ENCODE measurements at places on chromosomes 16 and 17. TPM values are rescaled to one million over a fixed set of nuclear protein-coding genes. Genes with fewer than 3 reads are reported as not detected.

DNA sequence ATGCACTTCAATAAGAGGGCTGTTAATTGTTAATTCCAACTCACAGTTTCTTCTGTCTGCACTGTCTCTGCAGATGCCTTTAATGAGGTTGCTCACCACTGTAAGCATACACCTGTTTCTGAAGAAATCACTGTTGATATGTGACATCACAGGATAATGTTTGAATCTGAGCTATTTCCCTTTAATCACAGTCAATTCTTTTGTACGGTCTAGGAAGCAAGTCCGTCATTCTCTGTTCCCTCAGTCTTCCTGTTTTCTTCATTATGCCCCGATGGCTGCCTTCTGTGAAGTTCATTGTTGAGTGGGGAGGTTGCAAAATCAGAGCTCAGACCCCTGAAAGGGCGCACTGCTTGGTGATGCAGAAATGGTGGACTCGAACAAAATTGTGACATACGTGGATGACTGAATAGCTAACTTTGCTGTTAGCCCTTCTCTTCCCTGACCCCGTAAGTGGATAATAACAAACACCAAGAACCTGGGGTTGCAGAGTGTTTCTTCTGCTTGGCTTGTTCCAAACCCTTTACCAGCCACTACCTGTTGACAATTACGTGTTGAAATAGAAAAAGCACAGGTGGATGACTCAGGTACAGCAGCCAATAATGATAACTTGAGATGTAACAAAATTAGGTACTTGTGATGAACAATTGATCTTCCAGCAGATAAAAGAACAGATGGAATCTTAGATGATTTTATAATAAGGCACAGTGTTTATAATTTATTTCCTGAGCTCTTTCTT lies 71.9 kb upstream of the AXIN2 start:
- no peaks in the 10 kb centered on the region for H3K36me3 ChIP-seq
- H3K4me1 ChIP-seq, result no peaks in the 10 kb centered on the region
- no peak overlapping the region for H3K27ac ChIP-seq
- no peak for DNase-seq
- H3K4me3 ChIP-seq, result no peak overlapping the region
- no peaks in the 10 kb centered on the region for H3K27me3 ChIP-seq

GRCh38 chr16:62709794-62710193 lies 673.6 kb upstream of the CDH8 start:
- H3K27me3 ChIP-seq, result no peaks in the 10 kb centered on the region
- no peak overlapping the region for H3K27ac ChIP-seq
- no peak for DNase-seq
- no peaks in the 10 kb centered on the region for H3K36me3 ChIP-seq

DNA sequence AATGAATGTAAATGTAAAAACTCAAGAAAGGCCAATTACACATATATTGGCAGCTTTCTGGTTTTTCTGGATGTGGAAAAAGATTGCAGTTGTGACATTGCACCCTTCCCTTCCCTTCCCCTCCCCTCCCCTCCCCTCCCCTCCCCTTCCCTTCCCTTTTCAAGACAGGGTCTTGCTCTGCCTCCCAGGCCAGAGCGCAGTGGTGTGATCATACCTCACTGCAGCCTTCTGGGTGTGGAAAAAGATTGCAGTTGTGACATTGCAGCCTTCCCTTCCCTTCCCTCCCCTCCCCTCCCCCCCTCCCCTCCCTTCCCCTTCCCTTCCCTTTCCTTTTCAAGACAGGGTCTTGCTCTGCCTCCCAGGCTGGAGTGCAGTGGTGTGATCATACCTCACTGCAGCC lies 41.7 kb downstream of the PIK3R5 start:
- DNase-seq, result no peak
- no peaks in the 10 kb centered on the region for H3K4me1 ChIP-seq
- no peak overlapping the region for H3K4me3 ChIP-seq
- no peak overlapping the region for H3K27ac ChIP-seq
- H3K27me3 ChIP-seq, result no peaks in the 10 kb centered on the region

DNA sequence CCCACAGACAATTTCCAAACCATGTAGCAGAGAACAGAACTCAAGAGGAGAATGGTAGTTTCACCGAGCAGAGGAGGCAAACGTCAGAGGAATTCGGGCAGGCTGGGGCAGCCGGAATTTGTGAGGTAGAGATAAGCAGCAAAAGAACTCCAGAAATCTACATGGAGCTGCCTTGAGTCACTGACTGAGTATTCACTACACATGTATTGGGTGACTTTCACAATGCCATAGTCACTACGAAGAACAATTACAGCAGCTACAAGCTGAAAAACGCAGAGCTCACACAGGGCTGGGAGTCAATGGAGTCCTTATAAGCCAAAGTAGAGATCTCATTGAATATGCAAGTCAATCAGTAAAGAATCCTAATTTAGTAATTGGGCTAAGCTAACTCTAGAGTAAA lies 13.4 kb downstream of the CMC2 start:
- peak overlapping the region; percentile 7 for H3K27ac ChIP-seq
- no peak overlapping the region for H3K4me3 ChIP-seq
- no peaks in the 10 kb centered on the region for H3K27me3 ChIP-seq
- H3K4me1 ChIP-seq, result peaks cover 19% of the 10 kb centered on the region

PDILT gene
- total RNA-seq, result not detected

GPR142 gene
- not detected for total RNA-seq
